ENCODE measurements at places on chromosomes 3 and 15.

DNA sequence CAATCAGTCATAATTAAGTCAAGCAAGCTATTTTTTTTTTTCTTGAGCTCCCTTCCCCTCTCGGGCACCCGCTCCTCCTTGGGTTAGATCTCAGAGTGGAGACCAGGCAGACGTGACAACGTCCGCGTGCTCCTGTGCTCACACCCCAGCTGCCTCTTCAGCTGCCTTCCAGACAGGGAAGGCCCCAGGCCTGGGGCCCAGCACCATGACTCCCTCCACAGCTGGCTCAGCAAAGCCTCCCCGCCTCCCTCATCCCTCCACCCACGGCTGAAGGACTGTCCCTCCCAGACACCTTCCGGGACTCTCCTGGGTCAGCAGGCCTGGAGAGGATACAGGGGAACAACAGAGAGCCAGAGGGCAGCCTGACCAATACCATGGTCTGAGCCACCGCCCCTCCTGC, 87.9 kb upstream of the LINGO1 start:
- no peak for DNase-seq

DNA sequence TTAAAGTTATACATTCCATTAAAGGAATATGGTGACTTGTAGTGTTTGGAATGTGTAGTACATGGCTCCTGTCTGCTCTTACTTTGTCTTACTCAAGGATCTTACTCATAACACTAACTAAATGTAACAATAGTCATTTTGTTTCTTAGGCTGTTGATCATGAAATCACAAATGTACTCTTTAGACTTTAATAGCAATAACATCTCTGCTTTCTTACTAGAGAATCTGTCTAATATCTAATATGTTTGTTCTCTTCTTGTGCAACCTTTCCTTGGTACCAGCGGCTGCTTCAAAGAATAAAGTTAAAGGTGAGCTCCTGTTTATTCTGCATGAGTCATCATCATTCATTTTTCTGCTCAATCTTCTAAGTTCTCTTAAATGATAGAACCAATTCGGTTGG, 767.5 kb downstream of the CADM2 start:
- no peak for DNase-seq

DNA sequence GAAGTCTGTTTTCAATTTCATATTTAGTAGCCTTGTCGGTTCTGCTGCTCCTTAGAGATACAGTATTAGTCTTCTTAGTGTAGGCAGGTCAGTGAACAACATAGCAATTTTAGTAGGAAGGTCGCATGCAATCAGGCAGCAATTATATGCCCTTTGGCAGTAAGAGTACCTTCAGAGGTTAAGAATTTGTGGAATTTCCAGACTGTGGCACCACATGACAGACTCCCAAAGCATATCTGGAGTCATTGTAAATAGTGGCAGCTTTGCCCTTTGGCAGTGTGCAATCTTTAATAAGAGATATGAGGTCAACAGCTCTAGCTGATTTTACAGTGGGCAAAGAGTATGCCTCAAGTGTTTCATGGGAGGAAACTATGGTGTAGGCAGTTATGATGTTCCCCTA, 1532.5 kb upstream of the CADM2 start:
- DNase-seq, result no peak

- DNase-seq, result no peak
These were observed 41.6 kb downstream of the EEFSEC start for GRCh38 chr3:128194843-128195242.

DNA sequence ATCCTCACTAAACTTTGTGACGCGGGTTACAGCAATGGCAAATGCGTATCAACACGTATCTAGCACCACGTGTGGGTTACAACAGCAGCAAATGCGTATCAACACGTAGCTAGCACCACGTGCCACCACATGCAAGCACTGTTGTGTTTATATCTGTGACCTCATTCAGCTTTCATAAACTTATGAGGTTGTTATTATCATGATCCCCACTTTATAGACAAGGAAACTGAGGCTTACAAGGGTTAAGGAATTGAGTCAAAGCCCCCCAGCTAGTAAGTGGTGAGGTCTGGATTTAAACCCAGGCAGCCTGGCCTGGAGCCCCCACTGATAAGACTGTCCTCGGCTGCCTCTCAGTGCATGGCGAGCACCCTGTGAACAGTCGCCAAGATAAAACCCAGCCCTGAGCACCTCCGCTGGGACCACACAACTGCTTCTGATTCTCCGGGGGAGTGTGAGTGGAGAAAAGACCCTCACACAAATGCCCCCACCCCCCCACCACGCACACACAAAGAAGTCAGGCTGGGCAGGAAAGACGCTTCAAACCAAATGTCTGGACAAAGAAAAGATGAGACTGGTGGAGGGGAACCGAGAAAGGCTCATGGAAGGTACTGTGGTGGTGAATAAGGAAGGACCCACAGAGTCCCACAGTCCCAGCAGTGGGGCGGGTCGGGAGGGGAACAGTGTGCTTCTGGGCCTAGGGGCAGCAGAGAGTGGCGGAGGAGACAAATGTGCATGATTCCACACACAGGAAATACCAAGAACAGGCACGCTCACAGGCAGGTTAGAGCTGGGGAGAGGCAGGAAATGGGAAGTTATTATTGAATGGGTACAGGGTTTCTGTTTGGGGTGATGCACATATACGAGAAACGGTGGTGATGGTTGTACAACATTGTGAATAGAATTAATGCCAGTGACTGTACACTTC, 173.4 kb downstream of the XXYLT1 start:
- DNase-seq, result no peak

All from stimulated activated CD4-positive, alpha-beta T cell treated with anti-CD3 and anti-CD28 coated beads, Interleukin-2, amount 100 ng/mL, for 48 hours (primary cell).